ENCODE measurements at places on chromosomes 12 and 14.

DNA sequence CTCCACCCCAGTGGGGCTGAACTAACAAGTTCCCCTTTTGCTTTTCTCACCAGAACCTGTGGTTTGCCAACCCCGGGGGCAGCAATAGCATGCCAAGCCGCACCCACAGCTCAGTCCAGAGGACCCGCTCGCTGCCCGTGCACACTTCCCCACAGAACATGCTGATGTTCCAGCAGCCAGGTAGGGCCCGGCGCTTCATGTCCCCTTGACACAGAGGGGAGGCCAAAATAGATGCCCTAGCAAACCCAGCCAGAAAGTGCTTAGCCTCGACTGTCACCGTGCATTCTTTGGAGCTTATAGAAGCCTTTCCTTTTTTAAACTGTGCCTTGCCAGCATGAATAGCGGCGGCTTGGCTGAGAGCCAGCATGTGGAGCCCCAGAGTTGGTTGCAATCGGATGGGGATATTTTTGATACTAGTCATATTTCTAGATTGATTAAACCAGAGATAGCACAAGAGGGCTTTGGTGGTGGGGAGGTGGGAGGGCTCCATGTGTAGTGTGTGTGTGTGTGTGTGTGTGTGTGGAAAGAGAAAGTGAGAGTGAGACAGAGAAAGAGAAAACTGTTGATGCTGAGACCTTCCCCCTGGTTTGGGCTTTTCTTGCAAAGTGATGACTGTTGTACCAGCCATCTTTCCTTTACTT lies 126.1 kb downstream of the GCH1 start:
- peak; percentile 85 for DNase-seq

- no peak for DNase-seq
Observed at GRCh38 chr14:55450987-55451386, 10.6 kb upstream of the TBPL2 start.

- no peak for DNase-seq
Observed at GRCh38 chr12:22064968-22065367, 18.9 kb downstream of the CMAS start.

DNA sequence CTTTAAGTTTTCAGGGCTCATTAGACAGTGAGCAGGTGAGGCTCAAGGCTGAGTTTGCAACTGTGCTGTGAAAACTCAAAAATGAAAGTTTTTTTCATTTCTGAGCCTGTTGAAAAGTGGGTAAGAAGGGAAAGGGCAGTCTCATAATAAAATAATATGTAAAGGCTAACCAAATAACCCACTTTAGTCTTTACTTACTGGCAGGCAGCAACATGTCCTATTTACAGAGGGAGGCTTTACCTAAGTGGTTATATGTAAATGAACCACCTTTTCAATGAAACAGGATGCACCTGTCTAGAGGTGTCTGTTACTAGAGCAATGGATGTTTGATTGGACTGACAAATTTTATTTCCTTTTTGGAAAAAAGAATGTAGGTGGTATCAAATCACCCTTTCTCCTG lies 158.0 kb downstream of the ETV6 start:
- no peak for DNase-seq

DNA sequence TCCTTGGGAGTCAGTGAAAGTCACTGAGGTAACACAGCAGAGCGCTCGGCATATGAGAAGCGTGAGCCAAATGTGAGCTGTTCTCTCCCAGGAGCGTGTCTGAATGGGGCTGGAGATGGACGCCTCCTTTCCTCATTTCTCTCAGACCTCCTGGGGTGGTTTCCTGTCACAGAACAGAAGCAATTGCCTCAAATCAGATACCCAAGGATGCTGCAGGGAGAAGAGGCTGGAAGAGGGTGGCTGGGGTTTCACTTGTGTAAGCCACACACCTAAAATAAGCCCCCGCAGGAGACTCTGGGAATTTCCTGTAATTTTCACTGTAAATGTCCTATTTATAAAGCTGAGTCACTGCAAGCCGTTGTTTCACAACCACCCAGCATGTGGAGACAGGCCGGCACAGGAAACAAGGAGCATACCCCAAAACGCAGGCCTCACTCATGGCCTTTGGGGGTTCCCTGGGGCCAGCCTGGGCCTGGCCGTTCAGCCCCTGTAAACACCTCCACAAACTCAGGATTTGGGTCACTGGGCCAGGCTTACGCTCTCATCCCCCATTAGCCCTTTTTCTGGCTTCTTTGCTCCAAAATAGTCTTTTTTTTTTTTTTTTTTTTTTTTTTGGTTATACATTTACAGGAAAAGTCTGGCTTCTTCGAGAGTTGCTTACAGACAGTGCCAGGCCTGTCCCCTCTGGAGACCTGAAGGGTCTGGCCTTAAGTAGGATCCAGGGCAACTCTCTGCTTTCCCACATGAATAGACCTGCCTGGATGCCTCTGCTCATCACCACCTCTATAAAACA lies 55.3 kb downstream of the VCPKMT start:
- DNase-seq, result peak; percentile 97

DNA sequence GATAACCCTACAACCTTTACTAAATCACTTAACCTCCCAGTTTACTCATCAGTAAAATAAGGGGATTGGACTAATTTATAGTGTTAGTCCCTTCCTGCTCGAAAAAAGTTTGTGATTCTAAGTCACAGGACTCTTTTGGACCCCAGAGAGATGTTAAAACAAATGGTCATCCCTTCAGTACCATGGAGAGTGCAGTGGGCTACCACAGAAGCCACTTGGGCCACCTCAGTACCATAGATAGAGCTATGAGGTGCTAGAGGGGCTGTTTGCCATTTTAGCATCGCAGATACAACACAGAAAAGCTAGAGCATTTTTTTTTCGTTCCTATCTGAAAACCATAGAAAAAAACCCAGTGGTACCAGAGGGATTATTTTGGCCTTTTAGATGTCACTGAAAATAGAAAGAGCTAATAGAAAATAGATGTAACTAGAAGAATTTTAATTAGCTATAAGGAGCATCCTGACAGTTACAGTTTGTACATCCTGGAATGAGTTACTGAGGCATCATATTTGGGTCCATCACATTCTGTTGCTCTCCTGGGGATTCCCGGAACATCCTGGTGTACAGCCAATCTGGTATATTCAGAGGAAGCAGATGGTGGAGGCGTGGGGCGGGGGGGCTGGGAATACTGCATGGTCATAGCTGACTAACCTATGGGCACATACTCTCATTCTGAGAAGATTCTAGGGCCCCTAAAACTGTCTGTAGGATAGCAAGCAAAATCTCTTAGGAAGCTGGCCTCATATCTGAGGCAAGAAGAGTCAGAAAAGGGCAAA lies 2.8 kb downstream of the ZNF219 start:
- DNase-seq, result no peak

DNA sequence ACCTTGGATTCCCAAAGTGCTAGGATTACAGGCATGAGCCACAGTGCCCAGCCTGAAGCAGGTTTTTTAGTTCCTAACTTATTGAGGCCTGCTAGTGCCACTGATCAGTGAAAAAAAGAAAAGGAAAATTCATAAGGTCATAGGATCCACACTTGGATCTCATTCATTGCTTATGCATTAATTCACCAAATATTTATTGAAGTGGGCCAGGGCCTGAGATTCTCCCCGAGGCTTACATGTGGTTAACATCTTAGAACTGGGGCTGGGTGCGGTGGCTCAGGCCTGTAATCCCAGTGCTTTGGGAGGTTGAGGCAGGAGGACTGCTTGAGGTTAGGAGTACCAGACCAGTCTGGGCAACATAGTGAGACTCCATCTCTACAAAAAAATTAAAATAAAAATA lies 29.5 kb upstream of the MAP1LC3B2 start:
- no peak for DNase-seq

DNA sequence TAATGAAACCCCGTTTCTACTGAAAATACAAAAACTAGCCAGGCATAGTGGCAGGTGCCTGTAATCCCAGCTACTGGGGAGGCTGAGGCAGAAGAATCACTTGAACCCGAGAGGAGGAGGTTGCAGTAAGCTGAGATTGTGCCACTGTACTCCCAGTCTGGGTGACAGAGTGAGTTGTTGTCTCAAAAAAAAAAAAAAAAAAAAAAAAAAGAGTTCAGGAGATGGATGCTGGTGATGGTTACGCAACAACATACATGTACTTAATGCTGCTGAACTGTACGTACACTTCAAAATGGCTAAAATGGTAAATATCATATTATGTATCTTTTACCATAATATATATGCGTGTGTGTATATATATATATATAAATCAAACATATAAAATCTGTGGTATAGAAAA lies 29.0 kb downstream of the ACTN1 start:
- no peak for DNase-seq

- no peak for DNase-seq
Observed at GRCh38 chr12:129467726-129468125, 436.1 kb downstream of the TMEM132D start.

DNA sequence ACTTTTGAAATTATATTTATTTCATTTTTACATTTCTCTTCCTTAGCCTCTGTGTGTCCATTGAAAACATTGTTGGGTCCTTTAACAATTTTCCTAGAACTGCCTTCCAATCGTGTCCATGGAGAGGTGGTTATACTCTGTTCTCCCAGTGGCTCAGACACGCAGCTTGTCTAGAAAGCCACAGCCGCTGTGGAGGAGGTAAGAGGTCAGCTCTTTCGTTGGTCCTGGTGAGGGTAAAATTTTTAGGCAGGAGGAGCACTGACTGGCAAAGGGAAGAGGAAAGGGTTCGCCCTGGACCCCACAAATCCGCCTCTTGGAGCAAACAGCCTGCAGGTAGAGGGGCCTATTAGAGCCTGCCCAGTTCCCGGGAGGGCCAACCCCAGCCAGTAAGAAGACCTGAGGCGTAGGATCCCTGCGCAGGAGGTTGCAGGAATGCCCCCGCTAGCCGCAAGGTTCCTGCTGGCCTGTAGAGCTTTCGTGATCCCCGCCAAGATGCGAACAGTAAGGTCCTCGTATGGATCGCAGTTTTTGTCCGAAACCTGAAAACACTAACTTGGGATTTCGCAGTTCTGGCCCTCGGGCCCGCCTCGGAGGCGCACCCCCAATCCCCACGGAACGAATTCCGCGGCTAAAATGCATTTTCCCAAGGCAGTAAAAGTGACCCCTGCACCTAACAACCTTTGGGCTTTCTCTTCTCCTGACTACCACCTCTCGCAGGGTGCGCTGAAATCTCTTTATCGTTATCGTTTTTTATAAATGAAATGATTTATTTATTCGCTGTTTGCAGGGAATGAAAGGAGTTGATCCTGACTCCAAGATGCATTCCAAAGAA lies 7.5 kb upstream of the PAX9 start:
- no peak for DNase-seq

DNA sequence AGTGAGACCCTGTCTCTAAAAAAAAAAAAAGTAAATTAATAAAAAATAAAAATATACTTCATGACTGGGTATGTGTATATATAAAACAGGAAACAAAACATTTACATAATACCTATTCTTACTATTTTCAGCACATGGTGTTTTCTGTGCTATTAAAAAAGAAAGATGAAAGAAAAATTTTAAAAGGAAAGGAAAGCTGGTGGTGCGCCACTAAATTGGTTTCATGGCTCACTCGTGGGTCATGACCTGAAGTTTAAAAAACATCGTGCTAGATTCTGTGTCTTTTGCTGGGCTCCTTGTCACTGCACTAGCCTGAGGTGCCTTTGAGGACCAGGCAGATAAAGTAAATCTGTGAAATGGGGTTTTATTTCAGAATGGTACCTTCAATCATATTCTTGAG lies 69.8 kb downstream of the IFT43 start:
- DNase-seq, result no peak

DNA sequence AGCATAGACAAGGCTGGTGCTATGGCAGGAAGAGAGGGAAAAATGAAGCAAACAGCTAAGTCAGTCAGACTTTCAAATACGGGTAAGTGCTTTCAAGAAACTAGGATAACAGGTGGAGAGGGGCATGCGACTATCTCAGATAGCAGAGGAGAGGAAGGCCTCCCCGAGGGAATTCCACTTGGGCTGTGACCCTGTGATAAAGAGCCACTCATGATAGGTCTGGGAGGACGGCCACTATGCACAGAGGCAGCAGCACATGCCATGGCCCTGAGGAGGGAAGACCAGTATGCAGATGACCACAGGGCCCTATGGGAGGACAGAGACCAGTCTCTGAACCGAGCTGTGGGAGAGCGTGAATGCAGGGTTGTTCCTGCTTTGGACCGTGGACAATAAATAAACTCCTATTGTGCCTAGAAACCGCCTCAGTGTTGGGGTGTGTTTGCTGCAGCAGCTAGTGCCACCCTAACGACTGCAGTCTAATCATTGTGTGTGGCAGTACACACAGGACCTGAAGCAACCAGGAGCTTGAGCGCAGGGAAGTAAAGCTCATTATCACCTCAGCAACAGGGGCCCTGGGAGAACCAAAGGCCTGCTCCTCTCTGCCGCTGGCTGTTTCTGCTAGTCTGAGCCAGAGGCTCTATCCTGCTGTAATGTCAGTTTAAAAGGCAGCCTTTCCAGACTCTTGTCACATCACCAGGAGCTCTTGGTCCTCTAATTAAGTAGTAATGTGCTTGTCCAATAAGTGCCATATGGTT lies 119.1 kb downstream of the CACNA1C start:
- DNase-seq, result no peak

GRCh38 chr14:105465209-105466031 lies 9.2 kb upstream of the CRIP2 start:
- DNase-seq, result no peak
